Astrocyte of the spinal cord (primary cell): ENCODE measurements at places on chromosomes 12 and 14.

- DNase-seq, result no peak
Observed at GRCh38 chr12:48818831-48819590, 715 bp downstream of the CACNB3 start.

GRCh38 chr12:78684419-78684818 lies 180.2 kb upstream of the SYT1 start:
- DNase-seq, result no peak

DNA sequence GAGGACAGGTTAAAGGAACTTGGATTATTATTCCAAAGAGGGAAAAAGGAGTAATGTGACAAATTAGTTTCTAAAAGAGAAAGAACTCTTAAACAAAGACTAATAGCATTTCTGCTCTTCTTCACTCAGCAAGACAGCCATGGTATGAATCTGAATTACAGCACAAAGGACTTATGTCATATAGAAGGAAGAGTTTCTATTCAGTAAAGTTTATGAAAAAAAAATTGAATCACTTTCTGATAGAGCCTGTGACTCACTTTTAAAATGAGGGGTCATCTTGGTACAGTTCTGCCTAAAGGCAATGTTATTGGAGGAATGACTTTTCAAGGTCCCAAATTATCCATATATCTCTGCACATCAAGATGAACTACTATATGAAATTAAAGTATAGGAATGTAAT lies 101.7 kb downstream of the DUSP6 start:
- DNase-seq, result no peak

DNA sequence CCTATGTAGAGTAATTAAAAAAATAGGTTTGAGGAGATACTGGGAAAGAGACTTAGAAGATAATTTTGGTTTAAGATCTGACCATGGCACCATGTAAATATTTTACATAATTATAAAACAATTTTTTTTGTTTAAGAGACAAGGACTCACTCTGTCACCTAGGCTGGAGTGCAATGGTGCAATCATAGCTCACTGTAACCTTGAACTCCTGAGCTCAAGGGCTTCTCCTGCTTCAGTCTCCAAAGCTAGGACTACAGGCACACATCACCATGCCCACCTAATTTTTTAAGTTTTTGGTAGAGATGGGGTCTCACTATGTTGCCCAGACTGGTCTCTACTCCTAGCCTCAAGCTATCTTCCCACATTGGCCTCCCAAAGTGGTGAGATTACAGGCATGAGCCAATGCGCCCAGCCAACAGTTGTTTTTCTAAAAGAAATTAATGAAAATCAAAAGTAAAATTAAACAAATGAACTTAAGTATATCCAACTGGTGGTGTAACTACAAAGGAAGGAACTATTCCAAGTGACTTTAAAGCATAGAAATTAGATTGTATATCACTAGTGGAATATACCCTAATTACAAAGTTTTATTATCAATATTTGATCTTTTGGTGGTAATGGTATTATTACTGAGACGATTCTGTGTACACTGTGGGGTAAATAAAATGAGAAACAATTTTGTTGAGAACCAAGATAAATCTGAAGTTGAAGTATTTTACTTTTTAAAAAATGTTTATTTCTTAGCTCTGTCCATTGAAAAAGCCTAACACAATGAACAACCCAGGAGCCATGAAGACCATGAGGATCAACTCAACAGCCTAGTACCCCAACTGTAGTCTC lies 29.1 kb downstream of the COCH start:
- no peak for DNase-seq

DNA sequence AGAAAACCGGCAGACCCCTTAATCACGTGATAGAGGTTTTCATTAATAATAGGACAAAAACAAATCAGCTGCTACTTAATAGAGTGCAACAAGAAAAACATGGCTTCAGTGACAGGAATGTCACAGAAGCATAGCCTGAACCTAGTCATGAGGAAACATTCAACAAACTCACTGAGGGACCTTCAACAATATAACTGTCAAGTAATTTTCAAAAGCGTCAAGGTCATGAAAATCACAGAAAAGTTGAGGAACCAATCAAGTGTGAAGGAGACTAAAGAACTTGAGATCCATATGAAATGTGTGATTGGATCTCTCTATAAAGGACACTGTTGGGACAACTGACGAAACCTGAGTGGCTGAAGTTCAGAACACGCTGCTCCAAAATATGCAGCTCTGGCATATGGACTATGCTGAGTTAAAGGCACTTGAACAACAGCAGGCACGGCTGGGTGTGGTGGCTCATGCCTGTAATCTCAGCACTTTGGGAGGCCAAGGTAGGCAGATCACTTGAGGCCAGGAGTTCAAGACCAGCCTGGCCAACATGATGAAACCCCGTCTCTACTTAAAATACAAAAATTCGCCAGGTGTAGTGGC lies 16.3 kb downstream of the NDUFA12 start:
- no peak for DNase-seq

GRCh38 chr12:23253191-23253590 lies 628.2 kb downstream of the ETNK1 start:
- DNase-seq, result no peak

GRCh38 chr12:96549341-96549740 lies 60.0 kb downstream of the CFAP54 start:
- DNase-seq, result no peak

GRCh38 chr12:99529966-99530365 lies 117.6 kb upstream of the GARIN6 start:
- peak; percentile 69 for DNase-seq

- DNase-seq, result no peak
Observed at GRCh38 chr14:70139384-70139783, 49.4 kb downstream of the SLC8A3 start.

DNA sequence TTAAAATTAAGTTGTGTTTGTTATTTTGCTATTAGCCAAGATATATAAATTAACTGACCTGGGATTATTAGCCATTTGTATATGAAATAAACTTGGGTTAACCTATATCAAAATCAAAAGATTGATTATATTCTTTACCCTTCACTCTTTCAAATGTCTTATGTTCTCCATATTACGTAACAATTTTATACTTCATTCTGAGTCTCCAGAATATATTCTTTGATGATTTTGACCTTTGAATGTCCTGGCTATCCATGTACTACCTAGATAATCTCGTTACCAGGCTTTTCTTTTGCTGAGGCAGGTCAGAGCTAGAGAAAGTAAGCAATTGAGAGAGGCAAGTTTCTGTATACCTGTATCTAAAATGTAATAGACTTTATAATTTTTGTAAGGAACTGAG lies 3.6 kb downstream of the PPM1A start:
- no peak for DNase-seq

DNA sequence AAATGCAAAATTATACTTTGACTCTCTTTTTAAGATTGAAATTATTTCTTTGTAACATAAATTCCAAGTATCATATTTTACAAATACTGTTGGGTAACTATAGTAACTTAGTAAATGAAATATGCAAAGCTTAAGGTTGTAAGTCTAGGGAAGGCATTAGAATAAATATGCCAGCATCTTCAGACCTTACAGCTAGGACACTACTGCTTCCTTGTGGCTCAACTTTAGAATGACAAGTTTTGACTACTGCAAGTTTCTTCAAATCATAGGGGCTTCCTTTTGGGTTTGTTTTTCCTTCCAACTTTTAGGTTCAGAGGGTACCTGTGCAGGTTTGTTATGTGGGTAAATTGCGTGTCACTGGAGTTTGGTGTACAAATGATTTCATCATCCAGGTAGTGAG lies 17.7 kb upstream of the ANP32D start:
- peak; percentile 5 for DNase-seq

- no peak for DNase-seq
Observed at GRCh38 chr12:81465876-81466275, 293.3 kb downstream of the PPFIA2 start.

- DNase-seq, result no peak
Observed at GRCh38 chr14:94171208-94171607, 2.9 kb upstream of the PPP4R4 start.

DNA sequence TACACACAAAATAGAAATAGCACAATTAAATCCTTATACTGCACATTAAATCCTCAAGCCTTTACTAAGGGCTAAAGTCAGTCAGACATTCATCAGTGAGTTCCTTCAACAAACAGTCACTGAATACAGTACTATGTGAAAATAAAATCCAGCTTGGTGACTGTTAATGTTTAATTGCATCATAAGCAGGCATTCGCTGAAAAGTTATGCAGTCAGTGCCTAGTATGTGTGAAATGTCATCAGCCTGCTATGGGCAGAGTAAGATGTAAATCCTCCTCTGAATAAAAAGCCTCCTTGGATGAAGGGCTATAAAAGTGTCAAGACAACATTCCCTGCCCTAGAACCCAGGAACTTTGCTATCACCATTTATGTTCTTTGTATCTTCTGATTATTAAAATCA lies 116.4 kb downstream of the PRICKLE1 start:
- DNase-seq, result no peak

DNA sequence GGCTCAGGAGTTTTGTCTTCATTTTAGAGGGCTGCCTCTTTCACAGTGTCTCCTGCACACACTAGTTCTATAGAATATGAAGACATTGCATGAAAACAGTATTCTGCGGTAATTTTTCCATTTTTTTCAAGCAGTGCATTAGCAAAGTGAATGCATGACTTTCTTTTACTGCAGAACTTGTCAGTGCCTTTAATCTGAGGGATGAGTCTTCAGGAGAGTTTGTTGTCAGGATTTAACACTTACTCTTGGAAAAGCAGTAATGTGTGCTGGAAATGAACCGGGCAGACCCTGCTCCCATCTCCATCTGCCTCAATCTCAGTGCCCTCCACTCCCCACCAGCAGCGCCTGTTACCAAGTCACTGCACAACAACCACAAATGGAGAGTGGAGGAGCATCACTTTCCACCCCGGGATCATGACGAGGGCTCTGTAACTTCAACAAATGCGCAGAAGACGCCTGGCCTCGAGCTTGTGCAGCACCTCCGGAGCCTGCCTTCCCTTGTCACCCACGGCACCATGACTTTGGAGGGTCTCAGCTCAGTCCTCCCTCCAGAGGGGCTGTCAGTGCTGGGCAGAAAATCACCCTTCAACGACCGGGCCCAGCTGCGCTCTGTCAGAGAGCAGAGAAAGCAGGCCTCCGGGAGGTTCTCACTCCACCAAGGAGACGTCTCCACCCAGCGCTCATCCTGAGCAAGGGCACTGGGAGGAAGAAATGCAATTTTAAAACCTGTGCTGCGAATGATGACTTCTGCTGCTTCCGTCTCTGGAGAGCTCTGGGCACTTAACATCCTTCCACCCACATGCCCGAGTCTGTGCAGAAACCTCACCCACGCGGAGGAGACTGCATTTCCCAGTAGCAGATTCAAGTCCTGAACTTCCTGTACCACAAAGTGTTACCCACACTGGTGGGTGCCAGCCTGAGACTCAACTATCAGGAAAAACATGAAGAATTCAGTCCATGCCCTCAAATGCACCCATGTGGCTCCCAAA lies 255.7 kb downstream of the ADGRD1 start:
- DNase-seq, result no peak

- peak; percentile 59 for DNase-seq
Observed at GRCh38 chr14:48937541-48938195, 648.5 kb downstream of the RPS29 start.

DNA sequence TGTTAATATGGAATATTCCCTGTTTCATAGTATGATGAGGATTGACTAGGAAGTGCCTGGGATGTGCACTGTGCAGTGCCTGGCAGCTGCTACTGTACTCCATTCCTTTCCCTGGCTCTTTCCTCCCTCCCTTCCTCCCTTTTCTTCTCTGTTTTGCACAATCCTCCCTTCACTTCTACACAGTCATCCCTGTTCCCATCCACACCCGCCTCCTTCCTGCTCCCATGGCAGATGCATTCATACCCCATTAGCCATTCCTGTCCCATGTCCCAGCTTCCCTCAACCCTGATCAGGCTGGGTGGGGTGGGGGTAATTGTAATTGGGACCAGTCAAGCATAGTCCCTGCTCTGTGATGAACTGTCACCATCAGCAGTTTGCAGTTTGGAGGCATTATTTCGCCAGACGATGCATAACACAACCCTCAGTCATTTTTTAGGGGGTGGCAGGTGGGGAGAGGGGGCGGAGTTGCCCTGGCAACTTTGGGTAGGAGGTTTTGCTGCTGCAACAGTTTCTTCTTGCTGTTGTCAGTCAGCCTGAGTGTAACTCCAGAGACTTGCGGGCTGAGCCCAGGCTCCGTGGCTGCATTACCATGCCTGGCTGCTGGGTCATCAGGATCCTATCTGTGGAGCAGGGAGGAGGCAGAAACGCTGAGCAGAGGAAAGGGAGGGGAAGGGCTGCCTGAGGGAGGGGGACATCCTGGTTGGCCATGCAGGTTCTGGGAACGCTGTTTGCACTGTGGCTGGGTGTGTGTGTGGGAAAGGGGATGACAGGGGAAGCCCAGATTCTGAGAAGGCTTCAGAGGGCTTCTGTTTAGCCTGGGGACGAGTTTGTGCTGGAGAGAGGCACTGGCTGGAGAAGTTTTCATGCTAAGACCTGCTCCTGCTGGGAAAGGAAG lies 4.1 kb upstream of the KRT84 start:
- no peak for DNase-seq

DNA sequence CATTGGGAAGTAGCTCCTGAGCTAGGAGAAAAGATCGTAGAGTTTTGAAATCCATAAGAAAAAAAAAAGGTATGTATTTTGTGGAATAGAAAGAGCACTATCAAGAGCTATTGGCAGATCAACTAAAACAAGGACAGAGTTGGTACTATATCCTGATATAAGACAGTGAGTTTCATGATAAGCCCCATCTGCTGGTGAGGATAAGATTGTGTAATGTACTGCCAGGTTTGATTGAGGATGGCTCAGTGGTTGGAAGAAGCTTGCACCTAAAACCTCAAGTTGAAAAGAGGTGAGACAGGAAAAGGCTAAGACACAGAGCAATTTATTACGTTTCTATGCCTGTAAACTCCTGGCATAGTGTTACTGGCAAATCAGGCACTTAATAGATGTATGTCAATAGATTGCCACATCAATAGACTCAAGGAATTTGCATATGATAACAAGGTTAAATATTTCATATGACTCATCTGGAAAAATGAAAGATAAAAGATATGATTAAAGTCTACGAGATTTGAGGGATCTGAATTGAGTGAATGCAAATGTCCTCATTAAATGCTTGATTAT lies 525.6 kb downstream of the FLRT2 start:
- peak; percentile 18 for DNase-seq

DNA sequence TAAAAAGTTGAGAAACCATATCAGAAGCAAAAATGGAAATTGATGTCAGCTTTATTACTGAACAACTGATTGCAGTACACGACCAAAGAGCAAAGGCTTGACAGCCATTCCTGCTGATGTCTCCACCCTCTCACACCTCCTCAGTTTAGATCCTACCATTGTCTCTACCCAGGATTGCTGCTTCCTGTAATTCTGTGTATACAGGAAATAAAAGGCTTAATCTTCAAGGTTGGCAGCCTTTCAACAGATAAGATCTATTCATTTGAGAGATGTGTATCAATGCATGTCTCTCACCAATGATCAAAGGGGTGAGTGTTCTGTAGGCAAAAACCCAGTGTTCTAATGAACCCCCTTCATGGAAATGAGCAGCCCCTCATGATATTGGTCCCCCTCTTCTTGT lies 27.0 kb downstream of the SLCO1C1 start:
- no peak for DNase-seq
